M059J (cell line): ENCODE measurements at places on chromosomes 2 and 18. TPM values are rescaled to one million over a fixed set of nuclear protein-coding genes. Genes with fewer than 3 reads are reported as not detected.

The GPR35 gene
- total RNA-seq: 0.17 TPM in 1 of 2 replicates, not detected in the other

The C2orf80 gene
- total RNA-seq: not detected in 2 replicates

GRCh38 chr18:10011061-10011460 lies 97.2 kb downstream of the VAPA start:
- DNase-seq: no peak

DNA sequence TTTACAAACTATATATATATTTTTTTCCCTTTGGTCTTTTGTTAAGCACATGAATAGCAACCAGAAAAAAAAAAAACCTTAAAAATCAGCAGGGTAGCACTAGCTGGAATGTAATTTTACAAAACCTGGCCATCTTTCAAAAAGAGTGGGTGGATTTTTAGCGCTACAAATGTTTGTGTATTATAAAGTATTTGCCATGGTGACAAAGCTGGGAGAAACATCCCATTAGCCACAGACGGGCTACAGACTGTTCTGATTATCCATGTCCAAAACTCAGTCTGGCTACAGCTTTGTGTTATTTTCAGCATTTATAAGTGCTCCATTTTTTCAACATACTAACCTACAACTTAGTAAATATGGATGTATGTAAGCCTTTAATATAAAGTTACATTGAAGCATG lies 249.5 kb upstream of the TANK start:
- DNase-seq: peak; percentile 65

GRCh38 chr2:178074123-178075005 lies 1.8 kb upstream of the PDE11A start:
- peak; percentile 68 for DNase-seq
